ENCODE measurements at places on chromosomes 7 and 10.

GRCh38 chr10:18767981-18768380 is 108.8 kb downstream of the ARL5B start:
- no peak for DNase-seq

- no peak for DNase-seq
These were observed 188.0 kb downstream of the TAX1BP1 start for GRCh38 chr7:27928001-27928400.

- DNase-seq: no peak
These were observed 559.0 kb upstream of the NRP1 start for GRCh38 chr10:33893506-33893905.

- no peak for DNase-seq
These were observed 16.5 kb downstream of the ARPC1B start for GRCh38 chr7:99390941-99391602.

- DNase-seq: no peak
These were observed 141.4 kb upstream of the INSYN2A start for GRCh38 chr10:127337801-127338200.

DNA sequence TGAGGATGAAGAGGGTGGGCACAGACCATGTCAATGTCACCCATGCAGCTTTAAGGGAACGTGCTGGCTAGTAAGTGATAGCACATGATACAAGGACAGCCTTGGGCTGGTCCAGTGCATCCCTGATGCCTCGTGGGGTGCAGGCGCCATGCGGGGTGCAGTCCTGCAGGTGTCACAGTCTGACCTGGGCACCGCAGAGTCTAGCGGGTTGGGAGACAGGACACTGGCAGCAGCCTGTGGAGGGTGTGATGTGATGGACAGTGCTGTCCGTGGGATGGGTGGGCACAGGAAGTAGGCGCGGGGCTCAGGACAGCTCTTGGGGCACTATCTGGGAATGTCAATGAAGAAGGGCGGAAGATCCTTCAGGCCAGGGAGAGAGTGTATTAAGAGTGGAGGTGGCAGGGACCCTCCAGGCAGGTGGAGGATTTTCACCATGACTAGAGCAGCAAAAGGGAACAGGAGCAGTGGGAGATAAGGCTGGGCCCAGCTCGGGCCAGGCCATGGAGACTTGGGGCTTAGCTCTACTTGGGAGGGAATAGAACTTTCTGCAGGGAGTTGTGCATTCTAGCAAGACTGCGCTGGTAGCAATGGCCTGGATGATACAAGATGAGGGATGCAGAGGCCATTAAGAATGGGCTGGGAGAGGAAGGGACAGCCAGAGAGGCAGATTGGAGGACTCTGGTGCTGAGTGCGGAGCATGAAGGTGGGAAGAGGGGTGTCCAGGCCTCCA is 122.5 kb downstream of the PTPN20 start:
- DNase-seq: no peak

GRCh38 chr7:42283553-42283952 is 46.5 kb upstream of the GLI3 start:
- no peak for DNase-seq

GRCh38 chr7:128084896-128085608 is 53.8 kb upstream of the LRRC4 start:
- DNase-seq: no peak

GRCh38 chr10:118107040-118107439 is 60.3 kb upstream of the RAB11FIP2 start:
- DNase-seq: no peak

DNA sequence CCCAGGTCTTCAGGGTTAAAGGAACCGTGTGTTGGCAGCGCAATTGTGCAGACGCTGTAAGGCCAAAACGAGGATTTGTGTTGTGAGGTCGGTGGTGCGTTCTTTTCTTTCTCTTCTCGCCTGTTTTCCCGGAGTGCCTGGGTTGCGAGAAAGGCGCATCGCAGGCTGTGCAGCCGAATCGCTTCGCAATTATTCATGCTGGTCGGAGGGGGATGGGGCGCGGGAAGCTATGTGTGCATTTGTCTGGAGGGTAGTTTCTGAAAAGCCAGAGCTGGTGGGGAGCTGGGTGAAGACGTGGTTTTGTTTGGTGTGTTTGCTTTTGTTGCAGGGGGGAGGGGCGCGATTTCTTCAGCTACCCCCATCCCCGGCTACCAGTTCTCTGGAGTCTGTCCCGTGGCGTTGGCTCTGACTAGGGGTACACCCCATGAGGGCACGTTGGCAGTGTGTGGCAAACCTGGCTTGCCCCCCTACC is 2.1 kb downstream of the MXI1 start:
- DNase-seq: no peak

- DNase-seq: no peak
These were observed 13.6 kb downstream of the SNX10 start for GRCh38 chr7:26305090-26305868.

DNA sequence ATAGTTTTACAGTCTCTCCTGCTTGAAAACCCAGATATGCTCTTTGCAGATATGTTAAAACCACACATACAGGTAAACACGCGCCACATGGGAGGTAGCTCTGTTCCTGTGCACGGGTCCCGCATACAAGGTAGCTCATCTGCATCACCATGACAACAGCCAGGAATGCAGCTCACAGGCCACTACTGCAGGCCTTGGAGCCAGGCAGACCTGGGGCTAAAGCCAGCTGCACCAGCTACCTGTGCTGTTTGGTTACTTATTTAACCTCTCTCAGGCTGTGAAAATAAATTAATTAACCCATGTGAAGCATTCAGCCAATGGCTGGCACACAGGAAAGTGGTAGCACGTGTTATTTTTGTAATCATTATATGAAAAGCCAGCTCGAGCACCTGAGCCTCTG is 428.3 kb downstream of the TNS3 start:
- DNase-seq: no peak

GRCh38 chr10:29239569-29240472 is 49.0 kb upstream of the LYZL1 start:
- DNase-seq: no peak

- no peak for DNase-seq
These were observed 226.6 kb downstream of the PAXIP1 start for GRCh38 chr7:154776350-154776749.

GRCh38 chr7:112108981-112109380 is 97.2 kb downstream of the DOCK4 start:
- no peak for DNase-seq

DNA sequence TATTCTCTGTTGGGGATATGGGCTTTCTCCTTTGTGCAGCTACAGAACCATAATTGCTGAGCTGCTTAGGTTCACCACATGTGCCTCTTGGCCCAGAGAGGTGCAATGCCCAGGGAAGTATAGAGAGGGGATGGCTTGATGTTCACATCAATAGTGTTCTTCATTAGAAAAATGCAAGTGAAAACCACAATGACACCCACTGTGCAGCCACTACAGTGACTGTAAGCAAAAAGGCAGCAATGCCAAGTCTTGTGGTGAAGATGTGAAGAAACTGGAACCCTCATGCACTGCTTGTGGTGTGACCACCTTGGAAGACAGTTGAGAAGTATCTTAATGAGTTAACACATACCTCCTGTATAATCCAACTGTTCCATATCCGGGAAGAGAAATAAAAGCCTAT is 318.9 kb upstream of the ZMIZ1 start:
- DNase-seq: no peak

- DNase-seq: no peak
These were observed 32.3 kb downstream of the RAB18 start for GRCh38 chr10:27536437-27536836.

GRCh38 chr7:156374335-156374734 is 266.2 kb upstream of the RNF32 start:
- no peak for DNase-seq

DNA sequence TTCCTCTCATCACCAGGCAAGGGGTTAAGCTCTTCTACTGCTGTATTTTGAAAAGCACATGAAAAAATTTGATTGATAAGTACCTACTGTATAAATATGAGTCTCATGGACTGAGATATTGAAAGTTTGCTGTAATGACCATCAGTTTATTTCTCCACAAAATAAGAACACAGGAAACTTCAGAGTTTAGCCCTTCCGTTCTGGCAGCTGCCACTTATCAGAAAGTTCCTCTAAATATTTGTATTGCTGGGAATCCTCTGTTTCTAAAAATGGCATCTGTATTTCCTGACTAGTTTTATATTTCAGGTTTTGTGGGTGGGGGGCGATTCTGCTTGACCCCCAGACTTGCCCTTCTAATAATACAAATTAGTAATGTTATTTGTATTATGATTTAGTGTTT is 92.0 kb downstream of the LYZL2 start:
- no peak for DNase-seq

GRCh38 chr7:131674131-131674530 is 117.7 kb upstream of the PODXL start:
- DNase-seq: no peak

DNA sequence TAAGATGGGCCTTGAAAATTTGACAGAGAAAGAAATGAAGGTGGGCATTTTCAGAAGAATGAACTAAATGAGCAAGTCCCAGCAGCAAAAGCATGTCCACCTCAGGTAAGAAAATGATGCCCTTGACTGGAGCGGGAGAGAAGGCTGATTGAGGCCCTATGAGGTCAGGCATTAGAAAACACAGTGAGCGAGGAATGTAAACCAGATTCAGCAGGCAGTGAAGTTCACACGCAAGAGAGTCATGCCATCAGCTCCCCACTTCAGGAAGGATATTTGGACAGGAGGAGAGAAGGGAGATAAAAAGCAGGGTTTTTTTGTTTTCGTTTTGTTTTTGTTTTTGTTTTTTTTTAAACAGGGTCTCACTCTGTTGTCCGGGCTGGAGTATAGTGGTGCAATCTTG is 166.4 kb downstream of the PPP1R17 start:
- no peak for DNase-seq

DNA sequence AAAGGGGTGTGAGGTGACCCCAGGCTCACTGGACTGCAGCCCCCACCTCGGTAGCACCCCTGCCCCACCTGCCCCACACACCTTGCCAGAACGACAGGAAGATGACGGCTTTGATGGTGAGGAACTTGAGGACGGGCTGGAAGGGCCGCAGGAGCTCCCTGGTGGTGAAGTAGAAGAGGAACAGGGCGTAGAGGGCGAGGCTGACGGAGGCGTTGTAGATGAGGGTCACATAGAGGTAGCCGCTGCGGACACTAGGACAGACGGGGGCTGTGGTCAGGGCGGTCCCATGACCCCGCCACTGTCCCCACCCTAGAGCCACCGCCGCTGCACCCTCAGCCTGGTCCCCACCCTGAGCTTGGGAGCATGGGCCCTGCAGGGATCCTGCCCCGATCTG is 7.6 kb downstream of the TMEM184A start:
- DNase-seq: no peak

DNA sequence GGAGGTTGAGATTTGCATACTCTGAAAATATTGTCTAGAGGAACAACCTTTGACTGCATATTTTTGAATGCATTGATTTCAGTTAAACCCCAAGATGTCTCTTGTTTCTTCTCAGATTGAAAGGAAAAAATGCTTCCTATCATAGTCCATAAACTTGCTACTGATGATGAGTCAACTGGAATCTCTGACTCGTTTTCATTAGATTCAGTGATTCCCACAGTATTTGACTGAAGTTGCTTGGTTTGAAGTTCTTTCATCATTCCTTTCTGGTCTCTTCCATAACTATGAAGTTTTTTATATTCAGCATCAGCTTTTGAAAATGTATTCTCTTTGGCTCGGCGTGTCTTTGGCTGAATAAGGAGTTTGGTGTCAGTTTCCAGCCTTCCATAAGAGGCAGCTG is 10.7 kb downstream of the PEX1 start:
- DNase-seq: no peak

- no peak for DNase-seq
These were observed 380.9 kb downstream of the PARD3 start for GRCh38 chr10:34434119-34434594.

DNA sequence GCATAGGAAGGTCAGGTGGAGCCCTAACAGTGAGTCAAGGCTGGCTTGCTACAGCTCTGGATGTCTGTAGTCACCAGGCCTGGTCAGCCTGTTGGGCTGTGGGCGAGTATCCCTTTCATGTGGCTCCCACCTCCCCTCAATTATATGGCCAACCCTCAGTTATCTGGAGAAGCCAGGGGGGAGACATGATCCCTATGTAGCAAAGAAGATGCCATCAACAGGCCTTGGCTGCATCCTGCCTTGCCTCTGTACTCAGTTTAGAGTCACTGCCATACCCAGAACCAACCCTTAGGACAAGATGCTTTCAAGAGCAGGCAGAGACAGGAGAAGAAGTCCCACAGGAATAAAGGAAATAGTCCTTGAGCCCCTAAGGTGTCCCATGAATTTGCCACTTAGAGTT is 763.9 kb downstream of the GRID1 start:
- no peak for DNase-seq

- no peak for DNase-seq
These were observed 306.3 kb upstream of the SP8 start for GRCh38 chr7:21092766-21093702.

DNA sequence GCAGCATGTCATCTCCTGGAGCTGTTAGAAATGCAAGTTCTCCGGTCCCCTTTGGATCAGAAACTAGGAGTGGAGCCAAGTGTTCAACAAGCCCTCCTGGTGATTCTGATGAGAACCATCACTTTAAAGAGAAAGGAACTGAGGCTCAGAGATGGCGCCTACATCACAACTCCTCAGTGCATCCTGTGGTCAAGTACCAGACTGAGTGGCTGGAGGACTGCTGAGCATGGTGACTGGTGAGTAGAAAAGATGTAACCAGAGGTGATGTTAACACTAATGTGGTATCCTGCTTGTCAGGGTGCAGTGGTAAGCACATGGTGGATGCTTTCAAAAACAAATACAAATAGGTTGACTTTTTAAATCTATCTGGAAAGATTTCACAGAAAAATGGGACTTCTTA is 3.5 kb upstream of the OIT3 start:
- no peak for DNase-seq

GRCh38 chr7:125664625-125665024 is 735.0 kb upstream of the POT1 start:
- DNase-seq: no peak

GRCh38 chr10:111739125-111739873 is 444.3 kb downstream of the GPAM start:
- DNase-seq: no peak

DNA sequence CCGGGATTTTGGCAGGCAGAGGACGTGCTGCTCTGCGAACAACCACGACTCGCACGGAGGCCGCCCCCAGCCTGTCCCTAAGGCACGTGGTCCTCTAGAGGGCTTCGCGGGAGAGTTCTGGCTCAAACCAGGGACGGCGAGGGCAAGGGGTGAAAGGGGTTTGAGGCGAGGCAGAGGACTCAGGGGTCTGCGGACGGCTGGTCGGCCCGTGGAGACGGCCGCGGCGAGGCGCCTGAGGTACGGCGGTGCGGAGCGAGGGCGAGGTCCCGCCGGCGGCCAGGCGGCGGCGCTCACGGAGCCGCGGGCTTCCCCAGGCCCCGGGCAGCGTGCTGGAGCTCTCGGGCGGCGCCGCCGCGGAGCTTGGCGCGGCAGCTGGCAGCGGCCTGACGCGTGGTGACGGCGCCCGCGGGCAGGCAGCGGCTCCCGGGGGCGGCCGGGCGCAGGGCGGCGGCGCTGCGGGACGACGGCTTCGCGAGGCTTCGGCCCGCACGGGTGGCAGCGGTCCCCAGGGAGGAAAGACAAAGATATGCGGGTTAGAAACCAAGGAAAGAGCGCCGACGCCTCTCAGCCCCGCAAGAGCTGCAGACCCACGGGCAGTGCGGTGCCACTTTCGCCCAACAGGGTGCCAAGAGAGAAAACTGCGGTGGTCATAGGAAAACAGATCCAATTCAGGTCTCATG is 44.8 kb downstream of the ZNF800 start:
- no peak for DNase-seq

- no peak for DNase-seq
These were observed 106.0 kb upstream of the INSYN2A start for GRCh38 chr10:127302343-127302742.

GRCh38 chr7:405489-406211 is 114.0 kb downstream of the PDGFA start:
- no peak for DNase-seq

GRCh38 chr10:105468759-105469158 is 827.7 kb downstream of the SORCS3 start:
- no peak for DNase-seq

GRCh38 chr10:66888237-66888636 is 37.6 kb upstream of the LRRTM3 start:
- DNase-seq: no peak
